ENCODE measurements at places on chromosomes 7 and 10.

DNA sequence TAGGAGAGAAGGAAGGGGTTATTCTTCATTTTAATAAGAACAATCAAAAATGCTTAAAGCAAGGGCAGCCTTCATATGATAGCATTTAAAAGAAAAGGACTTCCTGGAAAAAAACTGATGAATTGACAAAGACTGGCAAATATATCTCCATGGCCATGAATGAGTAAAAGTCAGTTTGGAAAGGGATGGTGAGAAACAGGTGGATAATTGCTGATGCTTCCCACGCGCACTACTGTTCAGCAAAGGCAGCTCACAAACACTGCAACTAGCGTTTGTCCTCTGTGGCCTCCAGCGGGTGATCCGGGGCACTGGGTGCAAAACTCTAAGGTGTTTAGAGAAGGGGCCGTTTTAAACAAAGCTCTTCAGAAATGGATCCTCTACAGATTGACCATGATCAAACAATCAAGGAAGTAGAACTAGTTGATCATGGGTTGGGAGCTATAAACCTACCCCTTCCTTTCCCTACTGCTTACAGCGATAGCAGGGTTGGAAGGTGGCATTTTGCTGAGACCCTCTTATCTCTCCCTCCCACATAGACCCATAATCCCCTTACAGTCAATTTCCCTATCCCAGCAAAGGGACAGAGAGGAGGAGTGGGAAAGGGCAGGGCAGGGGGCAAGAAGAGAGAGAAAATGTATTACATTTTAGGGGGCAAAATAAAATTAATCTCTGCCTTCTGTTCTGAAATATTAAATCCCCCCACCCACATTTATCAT, 53.8 kb downstream of the SMURF1 start:
- no peak for DNase-seq

- DNase-seq, result no peak
Observed at GRCh38 chr10:112526139-112526538, 79.1 kb downstream of the VTI1A start.

- DNase-seq, result peak; percentile 21
Observed at GRCh38 chr7:45435846-45436245, 138.3 kb upstream of the ADCY1 start.

DNA sequence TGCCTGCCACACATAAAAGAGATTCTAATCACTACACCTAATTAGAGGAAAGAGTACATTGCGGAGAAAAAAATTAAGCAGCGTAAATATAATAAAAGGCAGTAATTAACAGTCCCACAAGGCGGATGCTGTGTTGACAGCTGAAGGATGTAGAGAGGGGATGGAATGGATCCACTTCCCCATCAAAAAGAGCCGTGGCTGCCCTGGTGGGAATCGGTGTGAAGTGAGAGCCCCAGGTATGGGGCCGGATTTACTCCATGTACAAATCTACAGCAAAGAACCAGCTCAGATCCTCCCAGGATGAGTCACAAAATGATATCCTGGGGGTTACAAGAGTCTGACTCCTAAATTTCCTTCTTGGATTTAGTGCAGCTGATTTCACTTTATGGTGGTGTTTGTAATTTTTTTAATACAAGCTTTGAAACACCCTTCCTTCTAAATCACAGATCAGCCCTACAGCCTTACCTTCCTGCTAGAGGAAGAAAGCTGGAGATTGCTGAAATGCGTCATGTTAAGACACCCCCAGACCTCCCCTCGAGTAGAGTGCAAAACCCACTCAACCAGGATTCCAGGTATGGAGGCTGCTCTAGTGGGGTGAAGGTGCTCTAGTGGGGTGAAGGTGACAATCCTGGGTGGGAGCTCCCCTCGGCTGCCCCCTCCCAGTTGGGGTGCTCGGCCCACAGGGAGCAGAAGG, 398.4 kb downstream of the PLXNA4 start:
- no peak for DNase-seq

GRCh38 chr7:47414342-47415317, 167.3 kb downstream of the TNS3 start:
- no peak for DNase-seq

DNA sequence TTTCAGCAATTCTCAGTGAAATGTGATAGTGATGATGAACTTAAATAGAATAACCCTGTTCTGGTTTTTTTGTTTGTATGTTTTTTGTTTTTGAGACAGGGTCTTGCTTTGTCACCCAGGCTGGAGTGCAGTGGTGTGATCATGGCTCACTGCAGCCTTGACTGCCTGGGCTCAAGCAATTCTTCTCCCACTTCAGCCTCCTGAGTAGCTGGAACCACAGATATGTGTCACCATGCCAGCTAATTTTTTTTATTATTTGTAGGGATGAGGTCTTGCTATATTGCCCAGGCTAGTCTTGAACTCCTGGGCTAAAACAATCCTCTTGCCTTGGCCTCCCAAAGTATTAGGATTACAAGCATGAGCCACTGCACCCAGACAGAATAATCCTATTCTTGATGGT, 14.3 kb upstream of the COL17A1 start:
- DNase-seq, result no peak

DNA sequence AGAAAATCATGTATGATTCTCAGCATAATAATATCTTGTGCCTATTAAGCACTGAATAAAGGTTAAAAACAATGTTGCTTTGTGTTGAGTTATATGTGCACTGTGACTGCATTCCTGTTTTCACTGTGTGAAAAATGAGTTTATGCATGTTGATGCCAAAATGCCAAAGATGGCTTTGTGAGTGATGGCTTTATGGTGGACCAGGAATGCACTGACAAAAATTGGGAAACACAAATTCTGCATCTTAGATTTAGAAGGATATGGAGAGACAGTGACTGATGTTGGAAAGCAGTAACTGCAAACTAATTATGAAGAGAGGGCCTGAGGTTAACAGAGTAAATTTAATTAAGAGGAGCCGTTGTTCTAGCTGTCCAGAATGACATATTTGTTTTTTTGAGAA, 440.4 kb downstream of the KIF20B start:
- no peak for DNase-seq

- no peak for DNase-seq
Observed at GRCh38 chr7:25954395-25954794, 197.6 kb upstream of the NFE2L3 start.

- no peak for DNase-seq
Observed at GRCh38 chr7:90957883-90958282, 306.4 kb upstream of the FZD1 start.

DNA sequence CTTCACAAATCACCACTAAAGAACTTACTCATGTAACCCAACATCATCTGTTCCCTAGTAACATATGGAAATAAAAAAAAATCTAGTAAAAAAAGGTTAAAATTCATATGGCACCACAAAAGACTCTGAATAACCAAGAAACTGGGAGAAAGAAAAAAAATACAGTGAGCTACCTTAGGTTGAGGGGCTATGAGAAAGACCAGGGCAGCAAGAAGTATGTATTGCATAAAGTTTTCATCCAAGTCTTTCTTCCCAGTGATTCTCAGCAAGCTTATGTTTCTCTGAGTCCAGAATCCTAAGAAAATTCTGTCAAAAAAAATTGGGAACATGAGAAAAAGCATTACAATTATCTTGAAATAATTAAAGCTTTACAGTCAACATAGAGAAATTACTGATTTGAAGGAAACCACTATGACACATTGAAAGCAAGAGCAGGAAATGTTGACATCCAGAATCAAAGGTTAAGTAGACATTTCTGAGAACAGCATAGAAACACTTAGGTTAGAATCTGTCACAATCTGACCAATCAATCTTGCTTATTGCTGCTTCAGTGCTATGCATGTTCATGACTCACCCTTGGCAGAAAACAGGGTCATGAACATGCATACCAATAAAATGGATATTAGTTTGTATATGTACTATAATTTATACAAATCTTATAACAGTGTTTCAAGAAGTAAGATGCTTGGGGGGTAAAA, 494.0 kb upstream of the POT1 start:
- DNase-seq, result no peak

DNA sequence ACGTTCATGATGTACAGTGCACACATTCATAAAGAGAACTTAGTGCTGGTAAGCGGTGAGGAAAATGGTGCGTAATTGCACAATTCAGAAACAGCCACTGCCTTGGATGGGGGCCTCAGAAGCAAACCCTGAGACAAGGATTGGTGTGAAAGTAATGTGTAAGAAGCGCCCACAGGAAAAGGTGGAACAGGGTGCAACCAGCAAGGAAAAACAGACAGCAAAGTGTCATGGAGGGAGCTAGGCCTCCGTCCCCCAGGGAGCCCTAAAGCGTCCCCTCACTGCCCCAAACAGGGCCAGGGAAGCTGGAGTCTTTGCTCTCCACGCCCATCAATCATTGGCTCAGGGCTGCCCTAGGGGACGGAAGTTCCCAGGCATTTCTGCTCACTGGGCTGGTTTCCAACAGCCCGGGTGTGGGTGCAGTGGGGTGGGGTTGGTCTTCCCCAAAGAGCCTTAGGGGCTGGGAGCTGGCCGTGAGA, 9.6 kb upstream of the C10orf105 start:
- DNase-seq, result peak; percentile 75

DNA sequence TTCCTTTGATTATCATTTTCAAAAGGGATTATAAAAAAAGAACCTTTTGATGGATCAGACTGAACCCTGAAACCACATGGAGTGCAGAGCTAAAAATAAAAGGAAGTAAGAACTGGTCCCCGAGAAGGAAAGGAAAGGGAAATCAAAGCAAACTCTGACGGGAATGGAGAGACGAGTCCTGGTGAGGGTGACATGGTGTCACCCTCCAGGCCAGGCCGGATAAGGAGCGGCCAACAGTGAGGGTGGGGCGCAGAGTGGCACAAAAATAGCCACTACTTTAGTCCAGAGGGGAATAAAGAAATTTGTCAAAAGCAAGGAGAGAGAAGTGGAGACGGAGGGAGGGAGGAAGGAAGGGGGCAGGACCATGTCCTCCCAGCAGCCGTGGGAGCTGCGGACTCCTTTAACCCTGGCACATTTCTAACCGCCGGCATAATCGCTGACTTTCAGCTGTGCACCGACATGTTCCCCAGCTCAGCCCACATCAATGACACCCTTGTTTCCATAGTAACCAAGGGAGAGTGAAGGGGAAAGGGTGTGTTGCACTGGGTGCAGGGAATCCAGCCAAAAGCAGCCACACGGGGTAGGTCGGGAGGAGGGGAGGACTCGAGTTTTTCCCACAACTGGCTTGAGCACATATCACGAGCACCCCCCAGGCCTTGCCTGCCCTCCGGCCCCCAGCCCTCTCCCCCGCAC, 29.7 kb downstream of the TRIM8 start:
- no peak for DNase-seq

DNA sequence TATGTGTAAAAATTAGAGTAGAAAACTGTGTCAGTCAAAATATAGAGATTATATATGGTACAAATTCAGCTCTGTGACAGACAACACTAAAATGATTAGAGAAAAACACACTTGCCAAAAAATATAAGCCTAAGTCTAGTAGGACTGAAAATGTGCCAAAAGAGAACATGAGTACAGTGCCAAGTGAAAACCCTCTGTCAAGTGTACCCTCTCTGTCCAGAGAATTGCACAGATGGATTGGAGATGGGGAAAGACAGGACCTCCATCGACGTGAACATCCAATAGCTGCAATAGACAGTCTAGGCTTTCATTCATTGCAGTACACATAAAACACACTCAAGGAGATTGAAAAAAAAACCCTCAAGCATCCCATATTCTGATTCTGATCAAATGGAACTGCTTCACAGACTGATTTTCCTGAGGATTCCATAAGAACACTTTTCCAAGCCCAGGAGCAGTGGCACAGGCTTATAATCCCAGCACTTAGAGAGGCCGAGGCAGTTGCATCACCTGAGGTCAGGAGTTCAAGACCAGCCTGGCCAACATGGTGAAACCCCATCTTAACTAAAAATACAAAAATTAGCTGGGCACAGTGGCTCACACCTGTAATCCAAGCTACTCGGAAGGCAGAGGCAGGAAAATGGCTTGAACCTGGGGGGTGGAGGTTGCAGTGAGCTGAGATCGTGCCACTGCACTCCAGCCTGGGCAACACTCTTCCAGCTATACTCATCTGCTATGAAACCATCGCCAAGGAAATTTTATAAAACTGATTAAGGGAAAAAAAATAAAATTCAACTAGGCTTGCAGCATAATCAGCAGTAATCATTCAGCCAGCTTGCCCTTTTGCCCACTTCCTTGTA, 110.0 kb upstream of the TRIM24 start:
- no peak for DNase-seq

DNA sequence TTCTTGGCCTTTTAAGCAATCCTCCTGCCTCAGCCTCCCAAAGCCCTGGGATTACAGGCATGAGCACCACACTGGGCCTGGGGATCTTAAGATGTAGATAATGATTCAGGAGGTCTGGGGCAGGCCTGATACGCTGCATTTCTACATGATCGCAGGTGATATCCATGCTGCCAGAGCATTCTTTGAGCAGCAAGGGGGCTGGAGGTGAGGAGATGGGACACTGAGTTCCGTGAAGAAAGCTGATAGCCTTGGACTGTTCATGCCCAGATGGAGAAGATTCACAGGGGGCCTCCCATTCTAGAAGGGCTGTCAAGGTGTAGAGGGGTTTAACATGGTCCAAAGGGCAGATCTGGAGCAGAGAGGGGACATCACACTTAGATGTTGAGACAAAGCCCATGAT, 480.3 kb downstream of the RPS24 start:
- no peak for DNase-seq

GRCh38 chr10:2949948-2950354, 117.4 kb upstream of the PFKP start:
- no peak for DNase-seq

DNA sequence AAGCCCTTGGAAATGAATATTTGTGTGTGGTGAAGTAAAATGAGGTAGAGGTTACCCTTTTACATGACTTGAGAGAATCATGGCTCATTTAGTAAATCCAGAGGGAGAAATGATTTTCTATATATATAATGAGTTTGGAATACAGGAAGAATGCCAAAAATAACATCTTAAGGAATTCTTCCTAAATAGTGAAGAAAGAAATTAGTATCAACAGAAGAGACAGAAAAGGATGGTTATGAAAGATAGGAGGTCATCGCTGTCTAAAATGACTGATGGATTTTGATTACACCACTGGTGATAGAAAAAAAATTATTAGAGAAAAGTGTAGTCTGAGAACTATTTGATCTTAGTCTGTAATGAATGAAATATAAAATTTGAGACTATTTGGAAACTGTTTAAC, 283.0 kb downstream of the ADK start:
- DNase-seq, result no peak

DNA sequence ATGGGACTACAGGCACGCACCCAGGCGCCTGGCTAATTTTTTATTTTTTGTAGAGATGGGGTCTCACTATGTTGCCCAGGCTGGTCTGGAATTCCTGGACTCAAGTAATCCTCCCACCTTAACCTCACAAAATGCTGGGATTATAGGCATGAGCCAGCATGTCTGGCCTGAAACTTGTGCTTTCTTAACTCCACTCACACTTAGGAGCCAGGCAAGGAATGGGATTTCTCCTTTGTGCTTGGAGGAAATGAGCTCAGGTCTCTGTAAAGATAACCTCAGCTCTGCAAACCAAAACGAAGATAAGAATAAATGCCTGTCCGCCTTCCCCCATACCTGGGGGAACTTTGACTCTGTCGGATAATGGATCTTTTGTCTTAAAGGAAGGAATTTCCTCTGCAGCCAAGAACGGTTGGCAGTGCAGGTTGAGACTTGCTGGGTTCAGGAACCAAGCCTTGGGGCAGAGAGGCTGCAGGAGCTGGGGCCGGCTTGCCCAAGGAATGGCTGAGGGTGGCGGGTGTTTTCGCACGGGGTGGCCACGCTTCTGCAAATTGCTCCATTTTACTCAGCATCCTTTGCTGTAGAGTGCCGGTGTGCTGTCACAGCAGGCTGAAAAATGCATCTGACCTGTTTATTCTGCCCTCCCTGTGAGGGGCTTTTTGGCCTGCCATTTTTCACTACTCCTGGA, 174.2 kb downstream of the KIAA1217 start:
- no peak for DNase-seq

GRCh38 chr7:111090846-111091245, at the start of gene LRRN3:
LRRN3 (plus strand) TSS chr7:111091127; CDS start chr7:111122773, 31,646 bp downstream.
- no peak for DNase-seq

GRCh38 chr7:128783143-128783861, 7.7 kb upstream of the OPN1SW start:
- DNase-seq, result no peak
